Activated T-cell treated with anti-CD3 and anti-CD28 coated beads for 48 hours (primary cell): ENCODE measurements at places on chromosomes 12 and 14.
A peak's percentile ranks its signal among the peaks of the same experiment; 100 is the strongest.

DNA sequence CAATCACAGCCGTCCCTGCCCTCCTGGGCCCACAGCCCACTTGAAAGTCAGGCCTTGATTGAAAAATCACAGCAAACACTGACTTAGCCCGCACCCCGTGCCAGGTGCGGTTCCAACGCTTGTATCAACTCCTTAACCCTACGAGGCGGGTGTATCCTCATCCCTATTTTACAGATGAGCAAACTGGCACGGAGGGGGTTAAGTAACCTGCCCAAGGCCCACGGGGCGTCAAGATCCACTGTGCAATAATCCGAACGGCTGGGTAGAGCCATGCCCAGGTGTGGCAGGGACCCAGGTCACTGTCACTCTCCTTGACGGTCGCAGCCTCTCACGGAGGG, 583 bp downstream of the DNAH10 start:
- no peak for DNase-seq

DNA sequence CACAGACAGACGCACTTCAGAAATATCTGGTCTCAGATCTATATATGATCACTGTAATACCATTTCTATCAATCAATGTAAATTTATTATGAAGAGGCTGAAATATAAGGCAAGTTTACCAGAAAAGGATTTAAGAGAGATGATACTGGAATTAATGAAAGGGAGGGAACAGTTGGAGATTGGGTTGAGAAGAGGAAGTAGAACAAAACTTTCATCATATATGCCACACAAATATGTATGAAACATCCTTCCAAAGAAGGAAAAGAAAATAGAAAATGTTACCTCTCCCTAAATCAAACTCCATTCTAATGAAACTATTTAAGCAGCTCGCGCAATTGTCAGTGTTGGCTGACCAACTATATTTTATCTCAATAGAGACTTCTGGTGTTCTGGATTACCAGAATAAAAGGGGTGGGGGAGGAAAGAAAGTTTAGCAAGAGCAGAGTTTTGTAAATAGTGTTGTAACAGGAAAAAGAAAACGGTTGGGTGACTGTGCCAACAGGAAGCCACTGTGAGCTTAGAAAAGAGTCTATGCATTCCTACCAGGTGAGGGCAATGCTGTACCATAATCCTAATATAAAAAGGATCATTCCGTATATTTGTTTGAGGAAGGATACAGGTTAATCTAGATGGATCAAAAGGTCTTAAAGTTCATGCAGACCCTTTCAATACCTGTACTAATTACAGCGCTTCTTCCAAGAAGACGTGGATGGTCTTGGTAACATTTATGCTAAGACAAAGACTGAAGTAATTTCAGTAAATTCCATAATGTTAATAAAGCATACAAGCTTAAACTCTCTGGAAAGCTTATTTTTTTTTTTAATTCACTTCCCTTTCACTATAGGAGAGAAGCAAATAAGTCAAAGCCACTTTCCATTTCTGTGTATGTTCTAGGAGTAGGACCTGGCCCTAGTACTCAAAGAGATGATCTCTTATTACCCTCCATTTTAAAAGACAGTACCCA, 14.5 kb upstream of the LLPH start:
- no peak for DNase-seq

GRCh38 chr12:111226680-111227079, 142.2 kb downstream of the PHETA1 start:
- no peak for DNase-seq

- DNase-seq, result no peak
These were observed 27.5 kb downstream of the TESPA1 start for GRCh38 chr12:54956818-54957641.

DNA sequence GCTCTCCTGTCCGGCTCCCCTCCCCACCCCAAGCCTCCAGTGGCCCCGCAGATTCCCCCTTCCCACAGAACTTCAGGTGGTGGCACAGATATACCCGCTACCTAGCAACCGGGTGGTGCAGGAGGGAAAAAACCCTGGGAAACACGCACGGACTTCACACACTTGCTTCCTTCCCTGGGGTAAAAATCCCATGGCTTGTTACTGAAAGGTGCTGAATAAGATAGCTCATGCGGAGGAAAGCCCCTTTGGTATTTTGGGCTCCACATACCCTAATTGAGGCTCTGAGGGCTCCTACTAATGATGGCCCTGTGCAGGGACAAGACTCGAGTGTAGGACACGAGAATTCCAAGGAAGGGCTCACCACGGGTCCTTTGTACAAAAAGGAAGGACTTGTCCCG, 869 bp upstream of the RIMBP2 start:
- no peak for DNase-seq

DNA sequence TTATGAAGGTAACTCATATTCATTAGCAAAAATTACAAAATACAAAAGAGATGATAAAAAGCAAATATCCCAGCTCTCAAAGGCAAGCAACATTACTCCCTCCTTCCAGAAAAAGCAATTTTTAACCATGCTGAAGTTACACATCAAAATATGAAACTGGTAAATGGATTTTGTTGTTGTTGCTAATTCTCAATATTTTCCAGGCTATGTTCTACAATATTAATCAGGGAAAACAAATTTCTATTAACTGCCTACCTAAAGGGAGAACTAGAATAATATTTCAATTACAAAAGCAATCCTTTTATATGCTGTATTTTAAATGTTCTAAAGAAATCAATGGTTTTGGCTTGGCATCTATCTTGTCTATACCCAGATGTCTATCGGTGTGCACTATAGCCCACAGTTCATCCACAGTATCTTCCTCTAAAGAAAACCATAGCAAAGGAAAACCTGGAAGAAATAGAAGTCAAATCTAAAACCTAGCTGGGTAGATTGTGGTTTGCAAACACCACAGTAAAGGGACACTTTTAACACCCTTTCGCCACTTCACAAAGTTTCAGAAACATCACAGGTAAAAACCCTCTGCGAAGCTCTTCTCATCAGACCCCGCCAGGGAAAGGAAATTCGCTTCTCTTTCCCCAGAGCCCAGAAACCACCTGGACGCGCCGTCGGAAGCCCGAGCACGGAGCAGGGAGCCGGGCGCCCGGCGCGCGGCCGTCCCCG, 32.0 kb downstream of the TC2N start:
- no peak for DNase-seq

GRCh38 chr14:95944462-95944861, 67.8 kb downstream of the TUNAR start:
- no peak for DNase-seq

GRCh38 chr14:55877942-55878341, 240.3 kb upstream of the PELI2 start:
- no peak for DNase-seq

GRCh38 chr14:58332561-58332960, 34.2 kb downstream of the ARID4A start:
- no peak for DNase-seq

GRCh38 chr12:125610292-125610691, 545.1 kb downstream of the AACS start:
- DNase-seq, result no peak

DNA sequence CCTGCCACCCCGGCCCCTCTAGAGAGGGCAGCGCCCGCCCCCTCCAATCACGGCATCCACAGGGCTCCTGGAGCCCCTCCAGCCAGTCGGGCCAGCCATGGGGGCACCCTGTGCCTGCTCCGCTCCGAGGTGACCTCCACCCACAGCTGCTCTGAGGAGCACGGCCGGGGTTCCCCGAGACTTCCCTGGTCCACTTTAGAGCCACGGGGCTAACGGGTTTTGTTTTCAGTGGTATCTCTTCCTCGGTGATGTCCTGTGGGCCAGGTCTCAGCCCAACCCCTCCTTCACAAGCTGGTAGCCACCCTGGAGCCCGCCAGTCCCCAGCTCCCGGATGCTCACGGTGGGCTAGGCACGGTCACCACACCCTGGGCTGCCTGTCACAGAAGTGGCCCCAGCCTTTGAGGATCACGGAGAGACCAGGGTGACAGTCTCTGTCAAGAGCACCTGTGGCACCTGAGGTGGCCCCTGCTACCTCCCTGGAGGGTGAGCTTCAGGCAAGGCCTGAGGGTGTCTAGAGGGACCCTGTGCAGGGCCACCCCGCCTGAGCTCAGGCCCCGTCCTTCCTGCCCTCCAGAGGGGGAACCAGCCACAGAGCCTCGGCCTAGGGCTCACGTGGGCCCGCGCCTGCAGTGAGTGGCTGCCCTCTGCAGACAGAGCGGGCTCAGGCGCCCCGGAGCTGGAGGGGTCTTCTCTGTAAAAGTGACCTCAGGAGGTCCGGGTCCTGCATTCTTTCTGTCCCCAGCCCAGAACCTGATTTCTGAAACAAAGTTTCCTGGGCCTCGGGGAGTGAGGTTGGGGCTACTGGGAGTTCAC, 146.0 kb upstream of the C14orf180 start:
- DNase-seq, result no peak

DNA sequence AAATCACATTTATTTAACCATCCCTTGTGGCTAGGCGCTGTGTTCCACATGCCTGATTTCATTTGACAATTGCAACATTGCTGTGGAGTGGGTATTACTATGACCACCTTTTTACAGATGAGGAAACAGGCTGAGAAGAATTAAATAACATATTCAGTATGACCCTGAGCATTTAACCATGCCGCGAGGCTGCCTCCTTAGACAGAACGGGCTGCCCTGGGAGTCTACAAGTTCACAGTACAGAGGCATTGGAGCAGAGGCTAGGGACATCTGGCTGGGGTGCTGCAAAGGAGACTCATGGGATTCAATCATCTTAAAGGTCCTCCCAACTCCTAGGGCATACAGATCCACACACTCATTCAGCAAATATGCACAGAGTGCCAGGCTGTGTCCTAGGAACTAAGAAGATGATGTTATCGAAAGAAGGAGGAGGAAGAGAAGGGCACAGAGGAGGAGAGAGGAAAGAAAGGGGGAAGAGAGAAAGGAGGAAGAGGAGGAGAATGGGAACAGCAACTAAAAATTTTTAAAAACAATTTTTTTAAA, 164.7 kb upstream of the CCND2 start:
- DNase-seq, result no peak

- no peak for DNase-seq
These were observed 96.1 kb upstream of the IFNG-AS1 start for GRCh38 chr12:67893022-67893580.

GRCh38 chr12:49880756-49881414, 22.8 kb downstream of the FAIM2 start:
- no peak for DNase-seq

DNA sequence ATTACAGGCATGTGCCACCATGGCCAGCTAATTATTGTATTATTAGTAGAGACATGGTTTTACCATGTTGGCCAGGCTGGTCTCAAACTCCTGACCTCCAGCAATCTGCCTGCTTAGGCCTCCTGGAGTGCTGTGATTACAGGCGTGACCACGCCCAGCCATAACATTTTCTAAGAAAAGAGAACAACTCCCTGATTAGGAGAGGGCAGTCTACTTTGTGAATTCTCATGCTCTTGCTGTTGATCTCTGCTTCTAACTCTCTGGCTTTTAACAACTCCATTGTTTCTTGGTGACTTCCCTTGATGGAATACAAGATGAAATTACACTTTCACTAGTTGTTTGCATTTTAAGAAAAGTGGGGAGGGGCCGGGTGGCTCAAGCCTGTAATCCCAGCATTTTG, 33.6 kb downstream of the SSH1 start:
- DNase-seq, result no peak

DNA sequence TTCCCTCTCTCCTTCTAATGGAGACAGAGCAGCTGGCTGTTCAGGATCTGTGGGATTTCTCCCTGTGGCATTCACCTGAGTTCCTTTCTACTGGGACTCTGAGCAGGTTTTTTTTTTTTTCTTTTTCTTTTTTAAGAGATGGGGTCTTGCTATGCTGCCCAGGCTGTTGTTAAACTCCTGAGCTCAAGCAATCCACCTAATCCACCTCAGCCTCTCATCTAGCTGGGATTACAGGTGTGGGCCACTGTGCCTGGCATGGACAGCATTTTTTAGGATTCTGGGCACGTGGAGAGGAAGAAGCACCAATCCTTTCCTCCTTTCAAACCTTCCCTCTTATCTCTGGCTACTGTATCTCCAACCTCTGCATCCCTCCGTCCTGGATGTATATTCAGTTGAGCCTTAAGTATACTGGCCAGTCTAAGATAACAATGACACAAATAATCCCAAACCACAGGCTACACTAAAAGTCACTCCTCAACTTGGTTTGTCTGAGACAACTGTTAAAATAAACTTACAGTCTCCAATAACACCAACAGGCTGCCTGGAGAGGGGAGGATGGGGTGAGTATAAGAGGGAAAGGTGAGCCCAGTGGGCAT, 16.4 kb upstream of the CELA1 start:
- no peak for DNase-seq

GRCh38 chr14:35556548-35556947, 22.6 kb downstream of the INSM2 start:
- no peak for DNase-seq

GRCh38 chr12:111353026-111353425, 15.9 kb downstream of the PHETA1 start:
- no peak for DNase-seq

DNA sequence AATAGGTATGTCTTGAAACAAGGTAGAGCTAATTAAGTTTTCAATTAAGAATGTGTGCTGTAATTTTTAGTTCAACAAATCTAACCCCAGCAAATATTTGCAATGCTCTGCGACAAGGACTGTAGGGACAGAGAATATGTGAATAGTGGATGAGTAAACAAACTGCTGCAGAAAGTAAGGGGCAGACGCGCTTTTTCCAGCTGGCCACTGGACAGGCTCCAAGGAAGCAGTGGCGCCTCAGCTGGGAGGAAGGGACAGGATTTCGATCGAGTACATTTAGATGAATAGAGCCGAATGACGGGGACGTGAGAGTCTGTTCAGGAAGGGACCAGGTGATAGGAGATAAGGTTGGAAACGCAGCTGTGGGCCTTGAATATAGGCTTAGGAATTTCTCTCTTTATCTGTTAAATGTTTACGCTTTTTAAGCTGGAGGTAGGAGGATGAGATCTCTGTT, 69.3 kb downstream of the ELK3 start:
- no peak for DNase-seq

DNA sequence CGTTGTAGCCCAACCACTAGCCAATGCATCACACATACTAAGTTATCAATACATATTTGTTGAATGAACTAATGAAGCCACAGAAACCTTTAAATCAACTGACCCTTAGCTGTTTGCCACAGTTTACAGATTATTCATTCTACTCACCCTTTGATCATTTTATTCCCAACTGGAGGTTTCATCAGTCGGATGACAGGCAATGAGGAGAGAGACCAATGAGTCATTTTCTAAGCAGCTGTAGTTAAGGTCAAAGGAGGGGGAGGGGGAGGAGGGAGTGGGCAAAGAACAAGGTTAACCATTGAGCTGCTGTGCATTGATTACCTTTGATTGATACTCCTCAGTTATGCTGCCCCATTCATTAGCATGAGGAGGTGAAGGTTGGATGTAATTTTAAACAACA, 469.5 kb downstream of the VRK1 start:
- no peak for DNase-seq

GRCh38 chr14:67240168-67240932, 885 bp upstream of the PALS1 start:
- DNase-seq, result peak; percentile 17

DNA sequence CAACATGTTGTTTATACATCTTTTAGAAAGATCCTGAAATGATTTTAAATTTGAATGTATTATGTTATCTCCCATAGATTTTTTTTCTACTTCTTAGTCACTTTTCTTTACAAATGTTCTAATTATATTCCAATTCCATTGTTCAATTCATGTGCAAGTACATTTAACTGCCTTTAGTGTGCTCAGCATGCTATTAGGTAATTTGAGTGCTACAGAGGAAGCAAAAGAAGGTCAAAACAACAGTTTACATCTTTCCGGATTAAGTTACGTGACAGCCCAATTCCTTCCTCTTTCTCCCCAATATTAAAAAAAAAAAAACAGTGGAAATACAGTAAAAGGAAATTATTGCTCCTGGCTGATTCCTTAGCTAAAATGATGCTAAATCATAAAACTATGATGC, 98.3 kb downstream of the RTN1 start:
- no peak for DNase-seq

GRCh38 chr12:88431246-88431645, 149.0 kb downstream of the KITLG start:
- no peak for DNase-seq
